ENCODE measurements at places on chromosomes 3 and 15. TPM values are rescaled to one million over a fixed set of nuclear protein-coding genes. Genes with fewer than 3 reads are reported as not detected.

SERPINI2 gene
- not detected for total RNA-seq

RAB6B gene
- total RNA-seq, result 0.55 TPM

CFAP161 gene
- total RNA-seq, result not detected

A4GNT gene
- not detected for total RNA-seq

GOLGA8G gene
- total RNA-seq, result not detected

RYR3 gene
- not detected for total RNA-seq

UQCC5 gene
- total RNA-seq, result 13.2 TPM

EXD1 gene
- not detected for total RNA-seq

ATP10A gene
- 51.1 TPM for total RNA-seq

OXTR gene
- total RNA-seq, result 0.94 TPM

BDH1 gene
- 61.1 TPM for total RNA-seq

TGM4 gene
- total RNA-seq, result not detected

SERPINI1 gene
- total RNA-seq, result 4.9 TPM

FETUB gene
- total RNA-seq, result not detected

REC114 gene
- not detected for total RNA-seq

POLQ gene
- total RNA-seq, result 0.28 TPM

ROBO1 gene
- total RNA-seq, result not detected

MRPS25 gene
- total RNA-seq, result 80.3 TPM

GABRG3 gene
- total RNA-seq, result not detected

KBTBD8 gene
- total RNA-seq, result 8.3 TPM

TP63 gene
- total RNA-seq, result 0.55 TPM

CDHR4 gene
- total RNA-seq, result 0.17 TPM

KIF15 gene
- 0.38 TPM for total RNA-seq

PRICKLE2 gene
- not detected for total RNA-seq

ILDR1 gene
- total RNA-seq, result not detected

CCR9 gene
- 4.0 TPM for total RNA-seq

RASL12 gene
- total RNA-seq, result not detected

NPAP1 gene
- not detected for total RNA-seq

TMEM207 gene
- total RNA-seq, result not detected

NT5DC2 gene
- 5.8 TPM for total RNA-seq

All from CD4-positive, alpha-beta memory T cell (primary cell).